Right atrium auricular region (tissue), 2 donors: ENCODE measurements at places on chromosomes 4 and X. TPM values are rescaled to one million over a fixed set of nuclear protein-coding genes. Genes with fewer than 3 reads are reported as not detected.

- H3K4me3 ChIP-seq = no peak overlapping the region
- H3K36me3 ChIP-seq = no peaks in the 10 kb centered on the region
- H3K4me1 ChIP-seq = no peaks in the 10 kb centered on the region
Observed at GRCh38 chrX:9349572-9350494, 115.0 kb upstream of the TBL1X start.

Gene FUNDC1
- 28.3 TPM for total RNA-seq

Gene RAB9A
- total RNA-seq = 26.1 TPM

DNA sequence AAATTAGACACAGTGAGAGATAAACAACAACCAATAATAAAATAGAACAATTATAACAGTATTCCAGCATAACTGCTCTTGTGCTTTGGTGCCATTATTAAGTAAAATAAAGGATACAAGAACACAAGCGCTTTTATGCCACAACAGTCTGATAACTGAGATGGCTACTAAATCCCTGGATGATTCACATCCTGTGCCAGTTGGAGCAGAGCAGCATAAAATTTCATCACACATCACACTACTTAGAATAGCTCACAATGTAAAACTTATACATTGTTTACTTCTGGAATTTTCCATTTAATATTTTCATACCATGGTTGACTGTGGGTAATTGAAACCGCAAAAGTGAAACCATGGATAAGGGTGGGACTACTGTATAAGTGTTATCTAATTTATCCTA, 399.9 kb upstream of the CNKSR2 start:
- no peak overlapping the region for H3K27ac ChIP-seq
- no peak for DNase-seq

Gene TCEAL6
- 1.1 TPM for total RNA-seq

Gene TCEAL5
- total RNA-seq = 0.47 TPM
